ENCODE measurements at places on chromosomes 2 and 18.

- no peak for DNase-seq
Observed at GRCh38 chr2:5285872-5286769, 406.1 kb upstream of the SOX11 start.

DNA sequence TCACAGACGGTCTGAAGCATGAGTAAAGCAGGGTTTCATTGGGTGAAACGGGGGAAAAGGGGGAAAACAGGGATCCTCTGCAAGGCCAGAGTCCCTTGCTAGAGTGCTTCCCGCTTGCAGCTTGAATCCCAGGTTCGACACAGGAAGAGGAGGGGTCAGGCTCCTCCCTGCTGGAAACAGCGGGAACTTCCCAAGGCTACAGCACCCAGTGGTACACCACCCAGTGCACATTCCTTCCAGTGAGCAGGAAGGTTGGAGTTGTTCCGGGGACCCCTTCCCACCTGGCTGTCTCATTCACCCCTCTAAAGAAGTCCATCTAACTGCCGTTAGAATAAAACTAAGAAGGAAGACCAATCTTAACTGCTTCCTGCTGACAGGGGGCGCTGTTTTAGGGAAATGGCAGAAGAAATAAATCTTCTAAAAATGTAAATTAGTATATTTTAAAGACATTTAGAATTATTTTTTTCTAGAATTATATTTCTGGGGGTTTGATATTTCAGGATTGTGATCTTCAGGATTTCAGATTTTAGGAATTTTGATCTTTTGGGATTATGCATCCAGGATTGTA lies 230.9 kb downstream of the RBM43 start:
- DNase-seq = no peak

DNA sequence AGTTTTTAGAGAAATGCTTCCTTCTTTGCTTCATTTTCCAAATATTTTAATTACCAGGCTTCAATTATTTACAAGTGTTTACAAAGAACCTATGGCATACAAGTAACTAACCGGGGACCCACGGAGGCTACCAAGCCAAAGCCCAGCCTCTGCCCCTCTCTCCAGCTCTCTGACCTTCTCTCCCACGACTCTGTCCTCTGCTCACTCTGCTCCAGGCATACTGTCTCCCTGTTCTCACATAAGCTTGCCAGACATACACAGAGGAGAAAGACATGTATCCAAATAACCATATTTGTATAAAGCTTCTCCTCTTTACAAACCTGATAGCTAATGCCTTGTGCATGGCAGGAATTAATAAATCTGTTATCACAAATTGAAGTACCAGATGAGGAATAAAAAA lies 141.3 kb downstream of the ZNF521 start:
- no peak for DNase-seq

- no peak for DNase-seq
Observed at GRCh38 chr18:49476664-49477411, 10.2 kb downstream of the C18orf32 start.

DNA sequence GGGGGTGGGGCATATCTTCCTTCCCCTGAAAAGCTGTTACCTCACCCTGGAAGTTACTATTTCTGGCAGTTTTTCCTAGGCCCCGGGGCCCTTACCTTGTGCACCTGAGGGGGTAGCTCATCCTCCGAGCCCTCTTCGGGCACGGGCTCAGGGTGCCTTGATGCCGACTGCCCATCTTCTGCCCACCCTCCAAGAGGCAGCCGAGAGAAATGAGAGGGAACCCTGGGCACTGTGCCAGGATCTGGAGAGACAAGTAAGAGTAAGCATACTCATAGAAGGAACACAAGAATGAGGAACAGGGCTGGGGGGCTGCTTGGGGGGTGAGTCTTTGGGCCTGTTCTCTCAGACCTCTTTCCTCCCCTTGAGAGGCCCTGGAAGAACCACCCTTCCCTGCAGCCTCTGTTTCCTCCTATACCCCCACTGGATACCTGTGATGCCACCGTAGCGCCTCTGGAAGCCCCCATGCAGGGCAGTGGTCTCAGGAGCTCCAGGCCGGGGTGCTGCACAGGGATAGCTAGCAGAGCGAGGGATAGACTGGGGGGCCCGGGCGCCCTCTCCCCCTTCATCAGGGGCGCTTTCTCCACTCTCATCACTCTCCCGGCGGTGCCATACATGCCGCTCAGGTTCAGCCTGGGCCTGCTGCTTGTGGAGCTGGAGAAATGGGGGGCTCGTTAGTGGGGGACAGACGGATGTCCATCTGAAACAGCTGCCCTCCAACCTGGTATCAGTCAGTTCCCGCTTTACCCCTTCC lies 2.1 kb upstream of the ABCB6 start:
- DNase-seq = no peak

- no peak for DNase-seq
Observed at GRCh38 chr2:183543731-183544130, 419.5 kb downstream of the NUP35 start.

GRCh38 chr2:240393831-240394410 lies 41.5 kb upstream of the GPC1 start:
- DNase-seq = no peak

GRCh38 chr2:27303093-27304025 lies 4.9 kb downstream of the UCN start:
- DNase-seq = peak; percentile 70

GRCh38 chr18:41642756-41643155 lies 312.3 kb upstream of the PIK3C3 start:
- no peak for DNase-seq

DNA sequence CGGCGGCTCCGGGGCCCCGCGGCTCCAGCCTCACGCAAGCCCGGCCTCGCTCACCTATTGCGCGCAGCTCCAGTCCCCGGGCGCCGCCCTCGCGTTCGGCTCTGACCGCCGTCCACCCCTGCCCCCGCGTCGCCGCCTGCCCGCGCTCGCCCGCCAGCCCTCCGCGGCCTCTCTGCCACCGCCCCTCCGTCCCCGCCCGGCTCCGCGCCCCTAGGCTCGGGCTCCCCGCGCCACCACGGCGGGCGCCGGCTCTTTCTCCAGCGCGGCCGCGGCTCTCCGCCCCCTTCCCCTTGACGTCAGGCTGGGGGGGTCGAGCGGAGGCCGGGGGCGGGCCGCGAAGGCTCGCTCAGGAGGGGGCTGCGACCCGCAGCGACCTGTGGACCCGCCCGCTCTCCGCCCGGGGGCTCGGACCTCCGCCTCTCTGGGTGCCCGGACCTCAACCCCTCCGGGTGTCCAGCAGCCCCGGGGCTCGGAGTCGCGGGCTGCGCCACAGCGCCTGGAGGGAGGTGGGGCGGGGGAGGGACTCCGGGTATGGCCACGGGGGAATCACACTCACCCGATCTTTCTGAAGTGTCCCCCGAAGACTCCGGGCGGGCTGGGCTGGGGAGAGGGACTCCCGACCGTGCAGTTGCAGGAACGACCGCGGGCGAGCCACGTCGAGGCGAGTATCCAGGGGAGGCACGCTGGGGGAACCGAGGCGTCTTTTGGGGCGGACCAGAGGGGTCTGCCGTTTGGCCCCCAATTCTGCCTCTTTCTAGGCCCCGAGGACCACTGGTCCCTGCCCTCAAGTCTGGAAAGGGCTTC lies at the start of gene SEMA4C:
SEMA4C (minus strand) TSS at position 259 of the 804 bp plus-strand sequence. CDS start 2,194 bp downstream, outside the sequence.
- DNase-seq = peak; percentile 31

- DNase-seq = no peak
Observed at GRCh38 chr2:46367286-46367685, 70.1 kb downstream of the EPAS1 start.

GRCh38 chr2:216606551-216607276 lies 26.5 kb upstream of the IGFBP2 start:
- DNase-seq = peak; percentile 77

DNA sequence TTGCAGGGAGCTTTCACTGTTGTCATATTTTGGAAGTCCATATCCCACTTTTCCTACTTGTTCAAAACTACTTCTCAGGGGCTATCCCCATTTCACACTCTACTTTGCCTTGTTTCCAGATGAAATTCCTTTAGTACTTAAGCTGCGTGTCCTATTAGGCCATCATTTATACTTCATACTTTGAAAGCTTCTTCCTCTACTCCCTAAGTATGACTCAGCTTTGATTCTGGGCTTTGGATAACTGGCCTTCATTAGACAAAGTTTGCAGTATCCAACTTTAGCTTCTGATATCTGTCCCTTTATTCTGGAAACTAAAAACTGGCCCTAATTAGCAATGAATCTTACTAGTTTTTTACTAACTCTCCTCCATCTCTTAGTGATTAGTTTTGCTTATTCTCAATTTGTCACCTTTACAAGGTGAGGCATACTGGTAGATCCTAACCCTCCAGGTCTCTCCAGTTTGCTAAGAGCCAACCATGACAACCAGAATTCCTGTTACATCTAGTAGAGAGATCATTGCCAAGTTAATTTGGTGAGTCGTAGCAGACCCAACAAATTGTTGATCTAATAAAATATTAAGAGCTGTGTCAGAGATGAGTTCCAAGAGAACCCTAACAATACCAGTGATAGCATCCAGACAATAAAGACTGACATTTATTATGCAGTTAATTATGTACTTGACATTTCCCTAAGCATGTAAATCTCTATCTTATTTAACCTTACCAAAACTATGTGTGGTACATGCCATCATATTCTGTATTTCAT lies 31.2 kb upstream of the ITGAV start:
- no peak for DNase-seq

GRCh38 chr2:74756356-74756890 lies 77.5 kb upstream of the HK2 start:
- DNase-seq = no peak

Data from activated naive CD4-positive, alpha-beta T cell treated with anti-CD3 and anti-CD28 coated beads for 36 hours (primary cell).